ENCODE measurements at places on chromosomes 1 and 21.

DNA sequence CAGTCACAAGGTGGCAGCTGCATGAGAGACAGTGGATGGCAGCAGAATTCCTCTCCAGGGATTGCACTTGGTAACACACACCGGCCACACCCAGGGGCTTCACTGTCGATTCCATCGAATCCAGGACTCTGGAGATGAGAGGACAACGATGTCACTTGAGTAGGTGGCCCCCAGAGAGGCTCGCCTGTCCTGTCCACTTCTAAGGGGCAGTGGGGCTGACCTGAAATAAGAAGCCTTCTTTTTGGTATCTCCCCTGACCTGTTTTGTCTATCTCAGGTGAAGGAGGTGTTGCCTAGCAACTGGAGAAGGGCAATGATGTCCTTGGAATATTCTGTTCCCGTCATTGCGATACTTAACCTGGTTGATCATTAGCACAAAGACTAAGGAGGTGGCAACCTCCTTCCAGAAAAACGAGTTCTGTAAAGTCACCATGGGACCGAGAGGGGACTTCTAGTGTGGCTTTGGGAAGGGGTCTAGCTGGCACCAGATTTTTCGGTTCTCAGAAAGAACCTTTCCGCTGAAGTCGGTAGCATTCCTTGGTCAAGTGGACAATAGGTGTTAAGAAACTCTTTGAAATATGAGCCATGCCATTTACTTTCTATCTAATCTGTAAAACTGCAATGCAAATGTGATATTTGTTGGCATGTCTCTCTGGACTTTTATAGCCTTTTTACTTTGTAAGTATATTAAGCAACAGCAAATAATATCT is 85.2 kb upstream of the TMPRSS2 start:
- no peak for DNase-seq

DNA sequence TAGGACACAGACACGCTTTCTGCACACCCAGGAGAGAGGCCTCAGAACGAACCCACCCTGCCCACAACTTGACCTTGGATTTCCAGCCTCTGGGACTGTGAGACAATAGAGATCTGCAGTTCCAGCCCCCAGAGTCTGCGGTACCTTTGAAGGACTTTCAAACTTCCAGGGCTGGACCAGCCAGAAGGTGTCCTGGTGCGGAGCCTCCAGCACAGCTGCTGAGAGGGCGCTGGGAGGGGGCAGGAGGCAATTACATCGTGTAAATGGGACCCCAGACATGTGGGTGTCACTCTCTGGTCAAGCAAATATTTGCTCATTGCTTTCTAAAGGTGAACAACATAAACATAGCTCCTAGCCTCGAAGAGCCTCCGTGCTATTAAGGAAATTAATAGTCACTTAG is 58.7 kb upstream of the ACTRT2 start:
- no peak for DNase-seq

DNA sequence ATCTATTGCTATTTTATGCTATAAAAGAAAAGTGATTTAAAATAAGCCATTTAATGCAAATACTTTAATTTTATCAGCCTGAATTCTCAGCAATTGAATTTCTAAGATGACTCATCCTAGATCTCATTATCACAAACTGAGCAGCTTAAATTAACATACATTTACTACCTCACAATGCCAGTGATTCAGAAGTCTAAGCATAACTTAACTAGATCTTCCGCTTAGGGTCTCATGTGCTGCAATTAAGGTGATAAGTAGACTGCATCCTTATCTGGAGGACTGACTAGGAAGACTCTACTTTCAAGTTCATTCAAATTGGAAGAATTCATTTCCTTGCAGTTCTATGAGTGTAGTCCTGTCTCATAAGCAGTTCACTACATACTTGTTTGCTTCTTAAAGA is 286.6 kb downstream of the COL11A1 start:
- no peak for DNase-seq

- no peak for DNase-seq
Measured at GRCh38 chr21:45252448-45252925, 35.2 kb downstream of the POFUT2 start.

DNA sequence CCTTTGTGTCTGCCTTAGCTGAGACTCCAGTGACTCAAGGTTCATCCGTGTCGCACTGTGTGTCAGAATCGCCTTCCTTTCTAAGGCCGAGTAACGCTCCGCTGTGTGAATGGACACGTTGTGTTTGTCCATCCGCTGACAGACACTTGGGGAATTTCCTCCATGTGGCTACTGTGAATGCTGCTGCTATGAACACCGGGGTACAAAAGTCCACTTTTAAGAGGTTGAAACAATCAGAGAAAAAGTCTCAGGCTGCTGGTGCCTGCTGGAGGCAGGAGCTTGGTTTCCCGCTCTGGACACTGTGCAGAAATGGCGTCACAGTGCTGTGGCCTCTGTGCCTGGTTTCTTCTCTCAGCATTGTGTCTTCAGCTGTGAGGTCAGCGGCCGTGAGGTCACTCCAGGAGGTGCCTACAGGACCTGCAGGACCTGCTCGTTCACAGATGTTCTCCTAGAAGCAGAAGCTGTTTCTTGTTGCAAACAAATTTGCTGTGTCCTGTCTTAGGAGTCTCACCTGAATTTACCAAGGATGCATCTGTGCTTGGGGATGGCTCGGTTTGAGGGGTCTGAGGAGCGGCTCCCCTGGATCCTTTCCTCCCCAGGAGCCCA is 34.2 kb downstream of the KRTAP10-1 start:
- DNase-seq: no peak

GRCh38 chr1:201597551-201598230 is 58.8 kb downstream of the NAV1 start:
- DNase-seq: peak; percentile 80

DNA sequence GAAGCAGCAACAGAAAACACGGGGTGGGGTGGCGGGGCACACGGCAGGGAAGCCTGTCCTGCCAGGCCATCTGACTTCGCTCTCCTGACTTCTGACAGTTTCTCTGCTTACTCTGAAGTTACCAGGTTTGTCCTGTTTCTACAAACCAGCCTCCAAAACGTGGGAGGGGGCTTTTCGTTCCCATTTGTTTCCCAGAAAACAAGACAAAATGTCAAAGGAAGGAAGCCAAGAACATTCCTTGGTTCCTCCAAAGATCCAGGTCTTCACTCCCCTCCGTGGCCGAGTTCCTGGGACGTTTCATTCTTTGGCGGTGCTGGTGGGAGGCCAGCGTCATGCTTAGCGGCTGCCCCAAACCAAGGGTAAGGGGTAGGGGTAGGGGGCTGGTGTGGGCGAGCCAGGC is 49.6 kb downstream of the MEGF6 start:
- no peak for DNase-seq

DNA sequence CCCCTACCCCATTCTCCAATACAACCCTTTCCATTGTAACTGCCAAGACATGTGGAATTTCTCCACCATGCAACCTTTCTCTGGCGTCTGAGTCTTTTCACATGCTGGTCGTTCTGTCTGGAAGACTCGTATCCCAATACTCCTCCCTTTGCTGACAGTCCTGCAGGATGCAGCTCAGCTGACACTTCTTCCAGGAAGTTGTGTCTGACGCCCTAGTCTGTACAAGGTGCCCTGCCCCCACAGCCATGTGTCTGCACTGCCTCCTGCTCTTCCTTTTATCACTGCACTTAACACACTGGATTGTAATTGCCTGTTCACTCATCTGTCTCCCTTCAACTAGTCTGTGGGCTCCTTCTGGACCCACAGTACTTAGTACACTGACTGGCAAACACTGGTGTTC is 188.0 kb downstream of the LMX1A start:
- no peak for DNase-seq

All from PC-9 (cell line).